ENCODE measurements at places on chromosomes 3 and 15.

DNA sequence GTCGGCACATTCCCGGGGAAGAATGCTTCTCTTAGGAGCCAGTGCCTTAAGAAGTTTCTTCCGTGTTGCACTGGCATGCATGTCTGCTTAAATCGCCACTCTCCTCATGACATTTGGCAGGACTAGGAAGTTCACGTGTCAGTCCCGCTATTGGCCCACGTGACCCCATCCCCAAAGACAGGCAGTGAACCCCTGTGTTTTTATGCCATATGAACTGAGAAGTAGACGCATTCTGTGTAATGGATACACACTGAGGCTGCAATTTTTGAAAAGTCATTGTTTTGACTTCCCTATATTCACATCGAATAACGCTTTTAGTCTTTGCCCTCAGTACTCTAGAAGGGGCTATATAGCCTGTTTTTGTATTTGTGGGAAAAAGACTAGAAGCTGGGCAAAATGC lies 125.6 kb upstream of the TBL1XR1 start:
- DNase-seq, result no peak

DNA sequence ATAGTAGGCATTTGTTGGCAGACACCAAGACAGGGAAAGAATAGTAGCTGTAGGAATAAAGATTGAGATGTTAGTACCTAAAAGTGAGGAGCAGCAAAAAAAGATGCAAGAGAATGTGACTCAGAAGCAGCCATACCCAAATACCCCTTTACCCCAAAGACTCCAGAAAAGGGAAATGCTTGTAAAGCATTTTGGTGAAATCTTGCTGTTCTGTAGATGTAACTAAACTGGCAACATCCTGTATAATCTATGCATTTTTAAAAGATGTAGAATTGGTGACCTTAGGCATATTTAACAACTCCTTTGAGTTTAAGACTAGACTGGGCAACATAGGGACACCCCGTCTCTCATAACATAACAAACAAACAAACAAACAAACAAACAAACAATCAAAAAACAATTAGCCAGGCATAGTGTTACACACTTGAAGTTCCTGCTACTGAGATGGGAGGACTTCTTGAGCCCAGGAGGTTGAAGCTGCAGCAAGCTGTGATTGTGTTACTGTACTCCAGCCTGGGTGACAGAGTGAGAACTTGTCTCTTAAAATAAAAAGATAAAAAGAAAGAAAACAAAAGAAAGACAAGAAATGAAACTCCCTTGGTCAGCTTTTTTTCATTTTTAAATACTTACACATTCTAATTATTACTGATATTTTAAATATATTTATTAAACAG lies 361.5 kb upstream of the KCNH8 start:
- no peak for DNase-seq

- no peak for DNase-seq
Observed at GRCh38 chr3:16514755-16515353, 1.4 kb upstream of the RFTN1 start.

DNA sequence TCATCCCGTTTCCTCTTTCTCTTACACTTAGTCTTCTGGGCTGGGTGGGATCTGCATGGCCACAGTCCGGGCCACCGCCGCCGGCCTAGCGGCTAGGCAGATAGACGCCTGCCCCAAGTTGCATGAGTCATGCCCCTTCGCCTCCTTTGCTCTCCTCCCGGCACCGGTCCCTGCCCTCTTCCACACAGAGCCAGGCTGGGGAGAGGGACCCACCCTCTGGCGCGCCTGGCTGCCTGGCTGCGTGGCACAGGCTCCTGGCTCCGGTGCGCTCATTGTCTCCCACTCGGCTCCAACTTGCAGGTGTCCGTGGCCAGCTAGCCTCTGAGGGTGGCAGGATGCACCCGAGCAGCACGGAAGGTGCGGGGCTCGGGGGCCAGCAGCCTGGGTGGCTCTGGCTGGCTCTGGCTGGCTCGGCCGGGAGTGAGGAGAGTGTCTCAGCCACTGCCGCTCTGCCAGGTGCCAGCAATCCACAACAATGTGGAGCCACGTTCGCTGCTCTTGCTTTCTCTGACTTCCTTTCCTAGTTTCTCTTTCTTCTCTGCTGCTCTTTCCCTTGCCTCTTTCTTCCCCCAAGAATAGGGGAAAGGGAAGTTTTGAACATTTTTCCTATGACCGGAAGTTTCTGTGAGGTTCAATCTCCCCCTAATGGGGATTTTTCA lies 22.4 kb upstream of the MTHFS start:
- DNase-seq, result no peak

GRCh38 chr3:17079933-17080332 lies 195.2 kb downstream of the PLCL2 start:
- no peak for DNase-seq

All from AG04450 (cell line).